ENCODE measurements at places on chromosomes 4 and X.

- no peak for DNase-seq
These were observed 26.7 kb downstream of the NR0B1 start for GRCh38 chrX:30282527-30282926.

- DNase-seq = no peak
These were observed 15.9 kb upstream of the PIM2 start for GRCh38 chrX:48934581-48935300.

GRCh38 chr4:42331914-42332368, 65.3 kb upstream of the SHISA3 start:
- no peak for DNase-seq

DNA sequence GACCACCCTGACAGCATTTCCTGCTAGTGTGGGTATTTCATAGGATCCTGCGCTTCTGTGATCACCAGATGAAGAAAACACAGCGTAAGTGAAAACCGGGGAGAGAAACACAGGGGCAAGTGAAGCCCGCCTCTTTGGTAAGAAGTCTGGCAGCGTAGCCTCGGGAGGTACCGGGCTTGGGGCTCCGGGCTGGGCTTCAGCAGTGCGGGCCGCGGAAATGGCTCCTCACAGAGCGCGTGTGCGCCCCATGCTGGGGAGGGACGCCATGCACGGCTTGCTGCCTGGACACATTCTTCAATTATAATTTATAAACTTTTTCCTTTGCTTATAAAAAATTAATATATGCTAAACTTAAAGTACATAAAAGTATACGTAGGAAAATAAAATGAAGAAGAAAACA, 151.5 kb downstream of the AFAP1 start:
- DNase-seq = no peak

DNA sequence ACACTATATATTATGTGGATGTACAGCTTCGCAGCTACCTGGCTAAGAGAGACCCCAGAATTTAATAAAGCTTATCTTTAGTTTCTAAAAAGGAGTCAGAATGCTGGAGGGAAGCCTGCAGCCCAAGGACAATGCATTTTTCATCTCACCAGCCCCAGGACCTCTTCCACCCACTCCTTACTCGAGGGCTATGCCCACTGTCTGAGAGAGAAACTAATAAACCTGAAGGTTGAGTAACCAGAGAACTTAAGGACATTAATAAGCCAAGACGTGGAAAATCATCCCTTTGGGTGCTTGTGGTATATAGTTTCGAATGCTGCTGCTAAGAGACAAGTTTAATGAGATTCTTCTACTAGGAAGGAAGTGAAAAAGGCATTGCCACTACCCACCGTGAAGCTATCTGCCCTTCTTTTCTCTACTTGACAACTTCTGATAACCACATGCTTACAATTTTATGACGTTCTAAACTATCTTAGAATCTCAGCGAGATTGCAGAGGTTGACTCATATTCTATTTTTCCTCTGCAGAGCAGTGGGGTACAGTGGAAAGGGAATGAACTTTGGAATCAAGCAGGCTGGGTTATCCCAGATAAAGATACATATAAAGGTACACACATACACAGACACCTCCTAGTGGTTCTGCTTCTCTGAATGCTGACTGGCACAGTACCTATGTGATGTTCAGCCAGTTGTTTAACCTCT, 3.3 kb downstream of the RELL1 start:
- no peak for DNase-seq

GRCh38 chrX:3563451-3563850, 150.0 kb downstream of the PRKX start:
- DNase-seq = no peak

- no peak for DNase-seq
These were observed 12.7 kb upstream of the CD40LG start for GRCh38 chrX:136635235-136635634.

DNA sequence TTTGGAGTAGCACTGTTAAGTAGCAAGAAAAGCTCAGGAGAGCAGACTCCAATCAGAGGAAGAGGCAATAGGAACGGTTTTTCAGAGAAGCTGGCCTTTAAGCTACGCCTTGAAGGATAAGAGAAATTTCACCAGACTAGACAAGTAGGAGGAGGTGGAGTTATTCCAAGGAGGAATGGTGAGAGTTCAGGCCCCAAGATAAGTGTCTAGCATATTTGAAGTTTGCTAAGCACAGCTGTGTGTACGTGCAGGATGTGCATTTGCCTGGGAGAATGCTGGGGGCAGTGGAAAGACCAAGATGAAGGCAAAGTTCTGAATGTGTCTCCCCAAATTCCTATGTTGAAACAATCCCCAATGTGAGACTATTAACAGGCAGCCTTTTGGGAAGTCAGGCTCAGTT, 91.6 kb downstream of the SOWAHB start:
- no peak for DNase-seq

DNA sequence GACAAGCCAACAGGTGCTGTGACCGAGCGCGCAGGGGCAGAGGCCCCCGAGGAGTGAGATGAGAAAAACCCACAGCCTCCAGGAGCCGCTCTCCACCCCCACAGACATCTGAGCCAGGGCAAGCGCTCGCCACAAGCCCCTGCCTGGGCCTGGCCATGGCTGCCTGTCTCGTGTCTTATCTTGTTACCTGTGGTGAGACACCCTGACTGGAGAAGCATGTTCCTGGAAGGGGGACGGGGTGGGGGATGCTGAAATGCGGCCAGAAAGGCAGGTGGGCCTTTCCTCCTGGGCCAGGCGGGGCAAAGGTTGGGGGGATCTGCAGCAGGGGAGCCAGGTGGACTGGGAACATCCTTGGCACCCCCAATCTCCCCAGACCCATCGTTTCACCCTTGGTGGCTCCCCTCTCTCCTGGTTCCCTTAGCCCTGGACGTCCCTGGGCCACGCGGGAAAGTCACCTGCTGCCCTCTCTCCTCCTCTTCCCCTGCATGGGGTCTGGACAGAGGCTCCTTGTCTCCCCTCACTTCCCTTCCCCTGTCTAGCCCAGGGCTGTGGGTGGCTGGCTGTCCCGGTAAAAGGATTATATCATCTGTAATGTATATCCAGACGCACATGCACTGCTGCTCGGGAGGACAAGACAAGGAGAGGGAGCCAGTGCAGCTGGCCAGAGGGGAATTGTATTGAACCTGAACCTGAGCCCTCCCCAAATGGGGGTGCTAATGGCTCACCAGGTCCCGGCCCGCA, 8.4 kb upstream of the DUSP9 start:
- no peak for DNase-seq

GRCh38 chr4:18734405-18734804, 712.9 kb upstream of the LCORL start:
- DNase-seq = no peak

DNA sequence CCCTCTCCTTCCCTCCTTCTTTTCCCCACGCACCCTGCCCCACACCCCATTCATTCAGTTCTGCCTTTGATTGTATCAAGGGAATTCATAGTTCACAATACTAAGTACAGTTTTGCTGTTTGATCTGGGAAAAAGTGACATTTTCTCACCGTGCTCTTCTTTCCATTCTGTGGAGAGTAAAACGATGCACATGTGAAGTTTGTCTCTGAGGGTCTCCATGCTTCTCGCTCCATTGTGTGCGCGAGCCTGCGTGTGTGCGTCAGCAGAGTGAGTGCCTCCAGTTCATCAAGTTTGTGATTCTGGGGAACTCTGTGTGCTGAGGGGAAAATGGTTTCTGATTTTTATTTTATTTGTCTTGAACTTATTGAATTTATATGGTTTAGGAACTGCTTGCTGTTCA, 1.9 kb downstream of the STK26 start:
- no peak for DNase-seq

DNA sequence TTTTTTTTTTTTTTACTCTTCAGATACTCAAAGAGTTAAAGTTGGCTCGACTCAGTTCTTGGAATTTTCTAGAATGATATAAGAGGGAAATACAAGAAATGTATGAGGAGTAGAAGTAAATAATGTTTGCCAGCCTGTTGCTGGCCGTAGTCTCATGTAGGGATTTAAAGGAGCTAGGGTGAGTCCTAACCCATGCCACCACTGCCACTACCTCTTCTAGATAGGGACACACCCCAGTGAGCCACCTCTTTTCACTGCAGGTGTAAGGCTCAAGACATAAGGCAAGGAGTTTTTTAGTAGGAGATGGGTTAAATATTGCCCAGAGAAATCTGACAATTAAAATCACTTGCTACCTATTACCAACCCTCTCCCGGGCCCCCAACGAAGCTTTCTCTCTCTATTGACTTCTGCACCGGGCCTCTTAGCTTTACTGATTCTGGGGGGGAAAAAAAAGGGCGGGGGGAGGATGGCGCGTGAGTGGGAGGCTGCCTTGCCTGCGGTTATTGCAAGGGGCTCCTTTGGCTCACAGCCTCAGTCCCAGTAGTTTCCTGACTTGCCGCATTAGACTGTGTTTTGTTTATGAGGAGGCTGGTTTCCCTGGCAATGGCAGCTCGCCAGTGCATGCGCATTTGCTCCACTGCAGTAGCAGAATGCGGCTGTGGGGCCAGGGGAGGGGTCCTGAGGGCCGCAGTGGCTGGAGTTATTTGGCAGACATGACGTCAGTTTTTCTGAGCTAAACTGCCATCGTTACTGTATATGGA, 3.0 kb downstream of the LINC00632 start:
- no peak for DNase-seq

GRCh38 chr4:27861381-27861787, 1000.7 kb downstream of the STIM2 start:
- DNase-seq = no peak

DNA sequence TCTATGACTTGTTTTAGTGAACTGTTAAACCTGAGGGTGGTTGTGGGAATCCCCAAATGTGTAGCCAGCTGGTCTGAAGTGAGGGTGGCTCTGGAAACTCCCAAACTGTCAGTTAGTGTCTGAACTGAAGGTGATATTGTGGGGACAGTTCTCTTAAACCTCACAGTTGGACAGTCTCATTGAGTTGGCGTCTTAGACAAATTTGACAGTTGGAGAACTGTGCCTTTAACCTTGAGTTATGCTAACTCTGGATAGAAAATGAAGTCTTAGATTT, 20.7 kb upstream of the CTSO start:
- no peak for DNase-seq

DNA sequence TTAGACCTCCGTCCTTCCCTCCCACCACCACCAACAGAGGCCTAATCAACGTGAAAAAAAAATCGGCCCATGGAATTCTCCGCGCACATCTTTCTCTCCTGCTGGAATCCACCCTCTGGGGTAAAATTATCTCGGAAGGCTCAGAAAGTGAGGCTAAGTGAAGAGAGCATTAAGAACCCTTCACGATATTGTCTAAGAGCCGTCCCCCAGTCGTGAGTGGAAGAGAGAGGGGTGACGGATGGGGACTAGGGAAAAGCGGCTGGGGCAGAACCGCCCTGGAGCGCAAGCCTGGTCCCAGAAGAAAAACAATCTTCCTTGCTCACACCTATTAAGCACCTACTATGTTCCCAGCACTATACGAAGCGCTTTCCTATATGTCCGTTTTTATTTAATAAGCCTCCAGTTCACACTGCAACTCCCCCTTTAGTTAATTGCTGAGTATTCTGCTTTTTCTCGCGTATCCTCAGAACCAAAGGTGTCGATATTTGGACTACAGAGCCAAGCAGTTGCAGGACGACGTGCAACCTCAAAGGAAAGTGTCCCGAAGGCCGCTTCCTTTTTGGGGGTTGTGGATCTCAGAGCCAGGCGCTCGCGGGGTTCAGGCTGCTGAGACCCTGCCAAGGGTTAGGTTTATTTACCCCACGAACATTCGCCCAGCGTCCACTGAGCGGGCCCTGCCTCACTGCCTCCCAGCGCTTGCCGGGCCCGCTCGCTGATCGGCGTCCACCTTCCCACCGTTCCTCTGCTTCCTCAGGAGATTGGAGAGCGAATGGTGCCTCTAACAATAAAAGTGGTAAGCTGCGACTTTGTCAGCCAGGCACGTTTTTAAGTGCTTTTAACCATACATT, 889 bp downstream of the MGARP start:
- no peak for DNase-seq

DNA sequence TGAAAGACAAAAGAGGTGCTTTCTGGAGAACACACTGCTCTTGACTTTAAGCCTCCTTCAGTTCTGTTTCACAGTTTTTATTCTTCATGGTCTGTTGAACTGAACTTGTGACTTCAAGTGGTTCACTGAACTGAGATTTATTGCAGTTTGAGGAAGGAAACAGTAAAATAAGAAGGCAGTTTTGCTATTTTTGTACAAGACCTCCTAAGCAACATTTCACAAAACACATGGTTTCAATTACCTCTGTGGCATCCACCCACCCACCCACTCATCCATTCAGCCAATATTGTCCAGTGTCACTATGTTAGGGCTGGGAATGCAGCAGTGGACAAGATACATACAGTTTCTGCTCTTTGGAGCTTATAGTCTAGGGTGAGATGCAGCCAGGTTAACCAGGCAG, 131.3 kb downstream of the IL1RAPL2 start:
- no peak for DNase-seq

- DNase-seq = no peak
These were observed 359.9 kb upstream of the CNKSR2 start for GRCh38 chrX:21014326-21014725.

- DNase-seq = no peak
These were observed 124.6 kb downstream of the DCHS2 start for GRCh38 chr4:154366956-154367355.

DNA sequence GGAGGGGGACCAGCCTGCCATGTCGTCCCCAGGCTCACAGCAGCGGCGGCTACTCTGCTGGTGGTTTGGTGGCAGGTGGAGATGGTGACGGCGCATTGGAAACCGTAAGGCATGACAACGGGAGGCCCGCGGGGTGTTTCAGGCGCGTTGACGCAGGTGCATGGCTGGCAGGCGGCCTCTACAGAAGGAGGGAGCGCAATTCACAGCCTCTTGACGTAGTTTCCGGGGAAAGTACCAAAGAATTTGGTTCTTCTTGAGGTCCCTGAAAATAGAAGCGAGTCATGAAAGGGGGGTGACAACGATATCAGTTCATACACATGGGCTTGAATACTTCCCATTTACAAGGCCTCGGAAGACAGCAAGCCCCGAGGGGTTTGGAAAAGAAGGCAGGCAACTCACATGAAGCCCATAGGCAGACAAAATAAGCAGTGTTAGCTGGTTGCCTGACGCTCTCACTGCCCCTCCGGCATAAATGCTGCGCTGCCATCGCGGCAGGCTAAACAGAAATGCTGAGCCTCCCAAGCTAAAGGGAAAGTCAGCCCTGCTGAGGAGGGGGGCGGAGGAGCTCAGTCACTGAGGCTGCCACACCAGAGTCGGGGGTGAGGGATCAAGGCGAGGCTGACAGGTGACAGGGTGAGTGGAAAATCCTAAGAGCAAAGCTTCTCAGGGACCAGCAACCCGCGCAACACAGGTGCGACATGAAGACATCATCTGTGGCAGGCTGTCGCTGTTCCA, 52.3 kb upstream of the PDLIM3 start:
- peak; percentile 12 for DNase-seq

- DNase-seq = no peak
These were observed 15.9 kb upstream of the SPARCL1 start for GRCh38 chr4:87545052-87545451.

GRCh38 chr4:166816890-166817289, 417.4 kb downstream of the SPOCK3 start:
- DNase-seq = no peak

DNA sequence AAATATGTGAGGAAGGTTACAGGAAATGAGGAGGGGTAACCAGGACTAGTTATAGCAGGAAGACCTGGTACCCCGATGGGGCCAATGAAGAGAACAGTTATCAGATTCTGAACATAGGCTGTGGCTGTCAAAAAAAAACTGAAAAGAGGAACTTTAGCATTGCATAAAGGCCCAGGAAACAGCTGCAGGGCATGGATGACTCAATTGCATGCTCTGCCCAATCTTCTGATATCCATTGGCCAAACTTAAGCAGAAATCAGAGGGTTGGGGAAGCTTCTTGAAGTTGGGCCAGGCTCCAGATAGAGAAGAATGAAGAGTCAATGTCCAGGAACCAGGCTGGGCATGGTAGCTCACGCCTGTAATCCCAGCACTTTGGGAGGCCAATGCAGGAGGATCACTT, 1222.4 kb upstream of the PRKX start:
- DNase-seq = no peak

- no peak for DNase-seq
These were observed 283.5 kb upstream of the FTHL17 start for GRCh38 chrX:31355206-31355955.

All from activated gamma-delta T cell (primary cell).